ENCODE measurements at places on chromosomes 2 and 18.

- DNase-seq = no peak
Measured at GRCh38 chr2:132372276-132372675, 44.3 kb upstream of the GPR39 start.

DNA sequence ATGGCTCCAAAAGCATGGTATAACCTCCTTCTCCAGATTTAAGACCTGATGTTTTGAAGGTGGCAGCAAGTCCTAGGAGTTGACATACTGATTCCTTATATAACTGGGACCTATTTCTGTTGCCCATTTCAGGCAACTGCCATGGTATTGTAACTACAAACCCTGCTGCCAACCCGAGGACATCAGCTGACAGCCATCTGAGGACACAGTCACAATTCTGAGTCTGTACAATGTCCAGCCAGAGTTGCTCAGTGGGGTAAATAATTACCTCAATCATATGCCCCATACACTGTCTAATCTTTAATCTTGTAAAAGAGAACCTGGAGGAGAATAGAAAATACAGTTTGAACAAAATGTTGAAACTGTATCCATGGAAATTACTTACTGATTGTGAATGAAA is 8.7 kb upstream of the GAREM2 start:
- no peak for DNase-seq

DNA sequence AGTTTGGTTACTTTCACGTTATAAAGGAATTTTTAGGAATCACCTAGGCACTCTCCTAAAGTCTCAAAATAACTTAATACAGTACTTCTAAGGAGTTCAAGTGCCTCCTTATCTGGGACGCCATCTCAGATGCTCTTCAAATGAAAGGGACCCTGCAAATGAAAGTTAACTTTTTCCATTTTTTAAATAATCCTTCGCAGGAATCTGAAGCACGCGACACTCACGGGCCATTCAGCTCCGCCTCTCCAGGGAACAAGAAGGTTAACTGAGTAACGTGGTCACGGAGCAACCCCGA is 537 bp upstream of the ZC3H15 start:
- no peak for DNase-seq

DNA sequence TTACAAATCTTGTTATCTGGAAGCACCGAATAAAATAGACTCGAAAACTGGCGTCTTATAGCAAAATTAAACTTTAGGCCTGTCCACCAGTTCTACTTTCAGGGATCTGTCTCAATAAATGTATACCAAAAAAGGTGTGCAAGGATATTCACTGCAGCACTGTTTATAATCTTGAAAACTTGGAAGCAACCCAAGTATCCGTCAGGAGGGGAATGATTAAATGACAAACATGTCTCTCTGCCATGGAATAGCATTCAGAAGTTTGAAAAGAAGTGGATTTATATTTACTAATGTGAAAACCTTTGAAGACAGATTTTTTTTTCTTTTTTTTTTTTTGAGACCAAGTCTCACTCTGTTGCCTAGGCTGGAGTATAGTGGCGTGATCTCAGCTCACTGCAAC is 32.3 kb upstream of the SATB2 start:
- no peak for DNase-seq

- no peak for DNase-seq
Measured at GRCh38 chr18:76445741-76446232, 49.3 kb downstream of the ZNF516 start.

- peak; percentile 16 for DNase-seq
Measured at GRCh38 chr2:85887566-85888019, 1.2 kb downstream of the ST3GAL5 start.

DNA sequence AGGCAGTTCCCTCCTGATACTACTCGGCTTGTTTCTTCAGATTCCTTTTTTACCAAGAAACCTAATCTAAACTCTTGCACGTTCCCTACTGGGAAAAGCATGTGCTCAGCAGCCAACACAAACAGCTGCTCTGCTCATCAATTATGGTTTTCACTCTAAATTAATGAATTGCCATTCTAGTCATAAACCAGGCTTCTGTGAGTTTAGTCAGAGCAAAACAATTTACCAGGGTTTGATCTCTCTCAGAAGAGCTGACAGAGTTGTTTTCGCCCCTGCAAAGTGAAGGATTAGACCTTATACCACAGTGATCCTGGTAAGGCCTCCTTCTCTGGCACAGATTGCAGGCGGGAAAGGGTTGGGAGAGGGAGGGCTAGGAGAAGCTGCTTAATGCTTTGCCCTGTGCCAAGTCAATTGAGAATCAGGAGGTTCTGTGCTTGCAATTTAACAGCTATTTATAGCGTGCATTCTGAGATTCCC is 57.2 kb downstream of the REEP1 start:
- DNase-seq = no peak

DNA sequence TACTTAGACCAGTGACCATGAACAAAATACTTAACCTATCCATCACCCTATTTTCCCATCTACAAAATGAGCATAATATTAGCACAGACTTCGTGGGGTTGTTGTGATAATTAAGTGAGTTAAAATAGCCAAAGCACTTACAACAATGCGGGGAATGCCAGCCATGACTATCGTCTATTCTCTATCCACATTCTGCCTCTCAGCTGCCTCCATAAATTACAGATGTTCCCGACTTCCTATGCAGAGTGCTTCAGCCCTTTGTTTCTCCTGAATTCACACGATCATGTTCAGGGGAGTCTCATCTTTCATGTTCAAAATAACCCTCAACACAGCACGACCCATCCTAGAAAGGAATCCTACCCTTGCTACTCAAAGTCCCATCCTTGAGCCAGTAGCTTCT is 211.6 kb downstream of the EN1 start:
- DNase-seq = no peak

DNA sequence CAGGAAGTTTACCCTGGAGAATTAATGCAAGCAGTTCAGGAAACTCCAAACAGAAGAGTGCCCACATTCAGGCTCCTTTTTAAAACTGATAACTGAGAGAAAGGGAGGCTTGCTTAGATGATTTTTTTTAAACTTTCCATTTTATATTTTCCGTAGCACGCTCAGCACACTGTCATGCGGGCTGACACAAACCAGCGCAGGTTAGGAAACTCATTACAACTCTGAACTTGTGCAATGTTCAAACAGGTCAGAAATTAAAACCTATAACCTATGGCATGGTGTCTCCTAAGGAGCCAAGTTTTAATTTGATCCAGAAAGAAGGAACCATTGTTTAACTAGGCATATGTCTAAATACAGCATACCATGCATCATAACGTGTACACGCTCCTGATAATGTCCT is 117.7 kb upstream of the SMIM21 start:
- no peak for DNase-seq

DNA sequence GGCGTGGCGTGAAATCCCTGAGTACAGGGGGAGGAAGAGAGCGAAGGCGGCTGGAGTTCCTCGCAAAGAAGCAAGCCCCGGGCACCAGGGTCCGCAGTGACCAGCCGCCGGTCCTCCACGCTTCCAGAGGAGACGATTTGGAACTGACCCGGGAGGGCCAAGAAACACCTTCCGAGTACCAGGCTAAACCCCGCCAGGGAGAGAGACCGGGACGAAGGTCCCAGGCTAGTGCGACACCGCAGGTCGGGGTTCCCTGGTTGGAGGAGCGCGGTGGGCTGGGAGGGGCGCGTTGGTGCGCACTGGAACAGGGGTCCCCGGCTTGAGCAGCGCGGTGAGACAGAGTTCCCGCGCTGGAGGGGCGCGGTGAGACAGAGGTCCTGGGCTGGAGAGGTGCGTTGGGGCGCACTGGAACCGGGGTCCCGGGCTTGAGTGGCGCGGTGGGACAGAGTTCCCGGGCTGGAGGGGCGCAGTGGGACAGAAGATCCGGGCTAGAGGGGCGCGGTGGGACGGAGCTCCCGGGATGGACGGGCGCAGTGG is 901 bp downstream of the WDFY1 start:
- DNase-seq = no peak

DNA sequence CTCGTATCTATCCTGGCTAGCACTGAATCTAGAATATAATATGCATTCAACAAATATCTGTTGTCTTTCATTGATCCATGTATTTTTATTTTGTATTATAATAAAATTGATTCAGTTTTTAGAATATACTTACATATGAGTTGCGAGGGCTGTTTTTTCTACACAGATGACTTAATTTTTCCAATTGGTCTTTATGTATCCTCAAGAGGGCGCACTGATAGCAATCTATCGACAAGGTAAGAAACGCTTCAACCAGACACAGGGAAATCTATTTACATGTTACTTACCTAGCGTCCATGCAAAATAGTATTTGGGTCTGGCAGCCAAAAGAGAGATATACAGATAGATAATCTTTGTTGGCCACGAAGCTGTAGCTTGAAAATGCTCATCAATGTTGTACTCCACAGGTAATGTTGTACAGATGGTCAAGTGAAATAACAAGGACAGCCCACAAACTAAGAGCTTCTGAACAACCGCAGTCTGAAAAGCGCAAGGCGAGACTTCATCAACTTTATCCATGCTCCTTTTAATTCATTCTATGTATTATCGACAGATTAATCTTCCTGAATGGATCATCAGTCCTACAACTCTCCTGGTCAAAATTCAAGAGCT is 35.5 kb upstream of the KIDINS220 start:
- no peak for DNase-seq

- no peak for DNase-seq
Measured at GRCh38 chr2:221490506-221491060, 81.5 kb downstream of the EPHA4 start.

- DNase-seq = no peak
Measured at GRCh38 chr2:43032213-43033015, 194.0 kb downstream of the ZFP36L2 start.

DNA sequence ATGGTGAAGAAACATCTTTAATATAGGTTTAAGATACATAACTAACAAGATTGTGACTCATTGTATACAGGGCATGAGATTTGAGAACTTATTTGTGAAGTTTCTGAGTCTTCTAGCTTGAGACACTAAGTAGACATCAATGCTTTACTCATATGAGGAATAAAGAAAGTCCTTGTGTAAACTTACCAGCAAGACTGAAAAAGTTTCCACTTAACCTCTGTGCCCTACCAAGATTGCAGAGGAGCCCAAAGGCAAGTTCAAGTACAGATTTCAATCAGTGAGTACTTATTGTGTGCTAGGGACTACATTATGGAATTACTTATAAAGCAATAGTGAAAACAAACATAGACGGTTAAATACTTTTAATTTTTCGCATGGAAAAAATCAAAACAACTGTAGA is 1041.2 kb upstream of the CELF4 start:
- no peak for DNase-seq

DNA sequence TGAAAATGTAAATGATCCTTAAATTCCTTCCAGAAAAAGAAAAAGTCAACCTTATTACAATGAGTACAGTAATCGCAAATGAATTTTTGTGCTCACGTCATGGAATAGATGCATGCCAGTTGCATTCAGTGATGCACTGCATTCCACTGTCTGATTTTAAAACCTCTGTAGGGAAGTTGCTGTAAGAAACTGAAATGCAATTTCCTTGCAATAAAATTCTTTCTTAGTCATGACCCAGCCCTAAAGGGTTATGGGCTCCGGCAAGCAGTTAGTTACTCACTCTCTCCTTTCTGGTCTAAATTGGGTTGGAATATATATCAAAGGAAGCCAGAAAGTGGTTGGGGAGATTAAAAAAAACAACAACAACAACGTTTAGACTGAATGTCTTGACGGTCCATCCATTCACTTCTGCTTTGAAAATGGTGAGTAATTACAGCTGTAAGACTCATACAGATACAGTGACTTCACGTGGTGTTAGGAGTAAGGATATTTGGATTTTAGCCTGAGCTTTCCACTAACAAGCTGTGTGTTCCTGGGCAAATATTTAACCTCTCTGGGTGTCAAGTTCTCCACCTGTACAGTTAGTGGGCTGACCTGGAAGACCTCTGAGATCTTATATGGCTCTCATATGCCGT is 8.6 kb upstream of the RND3 start:
- DNase-seq = no peak

DNA sequence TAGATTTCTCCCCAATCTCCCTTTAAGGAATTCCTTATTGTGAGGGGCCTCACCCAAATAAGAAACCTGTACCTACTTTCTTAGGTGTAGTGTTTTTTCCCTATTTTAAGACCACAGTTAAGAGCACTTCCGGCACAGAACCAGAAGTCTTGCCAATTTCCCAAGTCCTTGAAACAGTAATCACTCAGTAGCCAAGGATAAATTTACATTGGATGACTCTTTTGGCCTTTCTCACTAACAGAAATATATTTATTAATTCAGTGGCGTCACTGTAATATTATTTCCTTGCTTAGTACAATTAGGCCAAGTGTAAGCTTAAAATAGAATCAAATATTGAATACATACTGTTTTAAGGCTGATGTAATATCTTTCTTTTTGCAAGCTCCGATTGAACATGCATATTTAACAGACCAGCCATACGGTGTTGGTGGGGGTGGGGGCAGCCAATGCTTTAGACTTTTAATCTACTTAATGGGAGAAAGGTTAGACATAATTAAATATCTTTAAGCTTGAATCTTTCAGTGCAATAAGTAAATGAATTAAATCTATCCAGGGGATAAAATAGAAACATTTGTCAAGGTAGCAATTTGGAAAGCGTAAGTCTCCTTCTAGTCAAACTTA is 50.8 kb upstream of the ITGA6 start:
- DNase-seq = no peak

- no peak for DNase-seq
Measured at GRCh38 chr18:76131738-76132137, 363.3 kb downstream of the ZNF516 start.

DNA sequence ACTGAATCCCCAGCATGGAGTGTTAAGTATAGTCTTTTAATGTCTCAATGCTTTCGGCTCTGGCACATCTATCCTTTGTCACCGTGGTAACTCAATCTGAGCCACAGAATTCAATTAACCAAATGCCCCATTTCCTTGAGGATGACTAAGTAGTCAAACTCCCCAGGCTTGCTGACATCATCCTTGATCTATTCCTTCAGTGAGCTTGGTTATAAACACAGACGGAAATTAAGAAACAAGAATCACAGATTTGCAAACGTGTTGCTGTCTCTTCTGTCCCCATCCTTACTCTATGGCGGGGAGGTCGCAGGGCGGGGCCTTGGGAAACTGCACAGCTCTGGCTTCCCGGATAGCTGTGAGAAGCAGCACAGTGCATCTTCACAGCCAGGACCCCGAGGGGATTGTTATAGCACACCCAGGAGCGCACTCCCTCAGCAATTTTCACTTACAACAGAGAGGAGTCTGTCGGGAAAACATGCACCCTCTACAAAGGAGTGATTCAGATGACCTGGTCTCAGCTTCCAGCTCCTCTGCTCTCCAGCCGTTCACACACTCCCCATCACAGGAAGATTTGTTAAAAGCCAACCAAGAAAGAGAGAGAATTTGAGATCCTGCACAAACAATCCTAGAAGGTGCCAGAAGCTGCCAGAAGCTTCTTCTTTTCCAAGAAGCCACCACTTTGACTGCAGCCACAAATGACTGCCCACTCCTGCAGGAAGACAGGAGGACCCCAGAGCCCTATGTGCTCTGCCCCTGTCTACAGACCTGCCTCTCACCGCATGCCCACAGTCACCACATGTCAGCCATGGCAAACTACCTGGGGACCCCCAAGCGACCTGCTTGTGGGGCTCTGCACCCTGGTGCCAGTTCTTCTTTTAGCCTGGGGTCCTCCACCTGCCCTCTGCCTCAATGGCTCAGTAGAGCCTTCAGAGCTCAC is 44.9 kb upstream of the YWHAQ start:
- DNase-seq = no peak

GRCh38 chr2:68018727-68019126 is 44.1 kb downstream of the C1D start:
- no peak for DNase-seq

GRCh38 chr2:241817126-241817820 is 8.3 kb downstream of the NEU4 start:
- DNase-seq = no peak
